Smooth muscle cell of the brain vasculature (primary cell): ENCODE measurements at places on chromosomes 13 and 19.
A peak's percentile ranks its signal among the peaks of the same experiment; 100 is the strongest.

- no peak for DNase-seq
These were observed 1420.3 kb downstream of the UQCRFS1 start for GRCh38 chr19:27792576-27793127.

DNA sequence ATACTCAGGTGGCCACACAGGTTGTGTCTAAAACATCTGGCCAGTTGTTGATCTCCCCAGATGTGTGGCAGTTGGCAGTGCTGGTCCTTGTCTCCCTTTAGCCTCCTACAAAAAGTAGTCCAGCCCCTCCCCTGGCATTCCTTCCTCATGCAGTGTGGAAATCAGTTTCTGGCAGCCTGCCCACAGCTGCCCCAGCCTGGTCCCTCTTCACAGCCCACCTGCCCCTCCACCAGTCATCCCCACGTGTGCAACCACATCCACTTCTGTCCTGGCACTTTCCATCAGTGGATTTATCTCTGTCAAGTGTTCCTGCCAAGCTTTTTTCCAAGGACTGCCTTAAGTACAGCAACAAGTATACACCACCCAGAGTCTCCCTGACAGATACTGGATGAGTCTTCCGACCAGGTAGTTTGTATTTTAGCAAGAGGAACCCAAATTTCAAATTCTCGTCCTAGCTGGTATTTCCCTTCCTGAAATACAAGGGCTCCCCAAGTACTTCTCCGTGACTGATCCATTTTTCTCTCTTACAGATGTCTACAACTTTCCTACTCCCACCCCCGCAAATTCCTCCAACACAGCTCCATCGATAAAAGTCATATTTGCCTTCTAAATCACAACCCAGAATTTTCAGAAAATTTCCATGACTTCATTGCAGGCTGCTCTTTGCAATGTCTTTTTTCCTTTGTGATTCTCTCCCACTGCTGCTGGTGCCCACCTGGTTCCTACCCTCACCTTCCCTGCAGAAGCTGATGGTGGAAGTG lies 313.5 kb downstream of the FOXO1 start:
- no peak for DNase-seq

GRCh38 chr13:70668983-70669382 lies 560.7 kb upstream of the KLHL1 start:
- no peak for DNase-seq

DNA sequence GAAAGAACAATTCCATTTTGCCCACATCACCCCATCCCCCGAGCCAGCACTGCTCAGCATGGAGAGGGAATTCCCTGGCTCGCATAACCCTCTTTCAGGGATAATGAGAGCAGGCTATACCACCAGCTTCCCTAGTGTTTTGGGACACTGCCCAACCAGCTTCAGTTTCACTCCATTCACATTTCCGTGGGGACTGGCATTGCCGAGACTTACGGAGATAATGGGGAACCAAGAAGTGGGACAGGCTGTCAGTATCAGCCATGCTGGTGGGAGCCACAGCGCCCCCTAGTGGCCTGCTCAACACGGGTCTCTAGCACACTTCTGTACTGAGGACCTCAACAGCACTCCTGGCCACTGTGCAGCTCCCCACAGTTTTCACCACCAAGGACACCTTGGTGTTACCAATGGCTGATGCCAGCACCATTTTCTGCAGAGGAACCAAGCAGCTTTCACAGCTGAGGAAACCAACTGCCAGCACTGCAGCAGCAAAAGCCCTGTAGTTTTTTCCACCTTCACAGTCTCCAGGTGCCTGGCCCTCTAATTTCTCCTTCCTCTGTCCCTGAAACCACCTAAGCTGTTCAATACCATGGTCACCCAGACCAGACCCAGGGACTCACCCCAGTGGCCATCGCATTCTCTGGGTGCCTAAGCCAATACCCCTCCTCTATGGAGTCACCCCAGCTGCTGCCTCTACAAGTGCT lies 23.7 kb downstream of the SLC6A16 start:
- DNase-seq, result peak; percentile 17

DNA sequence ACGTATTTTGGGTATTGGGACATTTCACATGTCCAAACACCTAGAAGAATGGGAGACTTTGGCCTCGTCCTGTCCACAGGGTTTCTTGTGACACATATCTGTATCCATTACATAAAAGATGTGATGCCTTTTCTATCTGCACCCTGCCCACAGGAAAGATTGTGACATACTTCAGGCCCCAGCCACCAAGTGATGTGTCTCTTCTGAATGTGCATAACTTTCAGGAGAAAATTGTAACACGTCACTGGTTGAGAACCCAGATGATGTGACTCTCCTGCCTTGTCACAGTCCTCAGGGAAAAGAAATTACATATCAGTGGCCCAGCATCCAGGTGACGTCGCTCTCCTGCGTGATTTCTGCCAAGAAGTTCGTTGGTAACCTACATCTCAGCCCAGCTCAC lies 21.0 kb upstream of the ZNF681 start:
- no peak for DNase-seq

DNA sequence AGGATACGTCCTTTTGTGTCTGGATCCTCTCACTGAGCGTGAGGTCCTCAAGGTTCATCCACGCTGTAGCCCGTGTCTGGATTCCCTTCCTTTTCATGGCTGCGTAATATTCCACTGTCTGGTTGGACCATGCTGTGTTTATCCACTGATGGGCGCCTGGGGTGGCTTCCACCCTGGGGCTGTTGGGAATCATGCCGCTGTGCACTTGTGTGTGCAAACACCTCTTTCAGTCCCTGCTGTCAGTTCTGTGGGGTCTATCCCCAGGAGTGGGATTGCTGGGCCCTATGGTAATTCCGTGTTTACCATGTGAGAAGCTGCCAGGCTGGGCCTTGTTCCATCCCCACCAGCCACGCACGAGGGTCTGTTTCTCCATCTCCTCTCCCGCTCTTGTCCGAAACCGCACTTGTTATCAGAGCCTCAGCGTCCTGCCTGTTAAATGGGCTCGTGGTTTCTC lies 98.6 kb downstream of the GADD45B start:
- no peak for DNase-seq

- no peak for DNase-seq
These were observed 12.3 kb downstream of the MEF2B start for GRCh38 chr19:19157808-19158207.

- no peak for DNase-seq
These were observed 6.9 kb upstream of the OVOL3 start for GRCh38 chr19:36103842-36104552.

DNA sequence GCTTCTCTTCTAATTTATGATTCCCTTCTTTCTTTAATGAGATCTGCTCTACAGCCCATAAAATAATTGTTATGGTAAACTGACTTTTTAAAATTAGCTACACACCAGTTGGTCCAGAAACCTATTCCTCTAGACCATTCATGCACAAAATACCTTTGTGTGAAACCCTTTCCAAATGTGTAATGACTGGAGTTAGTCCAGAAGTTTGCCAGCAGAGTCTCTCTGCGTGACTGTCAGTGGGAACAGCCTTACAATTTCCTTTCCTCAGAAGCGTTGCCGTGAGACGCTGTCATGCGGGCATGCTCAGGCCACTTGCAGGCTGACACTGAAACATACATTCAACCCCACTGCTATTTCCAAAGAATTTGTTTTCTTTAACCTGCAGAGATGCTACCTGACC lies 965.2 kb downstream of the PCDH9 start:
- DNase-seq, result no peak

DNA sequence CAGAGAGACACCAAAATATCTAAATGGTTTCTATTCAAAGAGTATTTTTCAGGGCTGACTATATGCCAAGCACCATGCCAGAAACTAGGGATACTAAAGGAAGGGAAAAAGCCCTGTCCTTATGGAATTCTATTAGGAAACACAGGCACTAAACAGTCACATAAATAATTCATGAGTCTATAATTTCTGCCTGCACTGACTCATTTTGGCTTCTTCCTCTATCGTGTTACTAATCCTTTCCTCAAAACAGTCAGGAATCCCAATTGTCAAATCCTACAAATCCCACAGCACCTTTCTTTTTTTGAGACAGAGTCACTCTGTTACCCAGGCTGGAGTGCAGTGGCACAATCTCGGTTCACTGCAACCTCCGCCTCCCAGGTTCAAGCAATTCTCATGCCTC lies 29.2 kb downstream of the XPO4 start:
- no peak for DNase-seq
